ENCODE measurements at places on chromosomes 2 and 18.

DNA sequence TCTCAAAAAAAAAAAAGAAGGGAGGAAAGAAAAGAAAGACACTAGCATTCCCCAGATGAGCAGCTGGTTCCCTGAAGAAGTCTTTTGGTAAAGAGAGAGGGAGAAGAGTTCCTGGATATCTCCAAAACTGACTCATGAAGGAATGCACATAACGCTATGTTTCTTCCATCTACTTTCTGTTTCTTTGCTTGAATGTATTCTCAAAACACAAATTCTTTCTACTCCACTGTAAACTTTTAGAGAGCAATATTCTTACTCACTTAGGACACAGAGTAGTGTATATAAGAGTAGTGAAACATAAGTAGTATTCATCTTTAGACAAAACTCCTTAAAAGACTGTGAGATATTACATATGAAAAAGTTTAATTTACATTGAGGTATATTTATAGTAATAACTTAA, 64.2 kb downstream of the TRIP12 start:
- DNase-seq, result no peak

DNA sequence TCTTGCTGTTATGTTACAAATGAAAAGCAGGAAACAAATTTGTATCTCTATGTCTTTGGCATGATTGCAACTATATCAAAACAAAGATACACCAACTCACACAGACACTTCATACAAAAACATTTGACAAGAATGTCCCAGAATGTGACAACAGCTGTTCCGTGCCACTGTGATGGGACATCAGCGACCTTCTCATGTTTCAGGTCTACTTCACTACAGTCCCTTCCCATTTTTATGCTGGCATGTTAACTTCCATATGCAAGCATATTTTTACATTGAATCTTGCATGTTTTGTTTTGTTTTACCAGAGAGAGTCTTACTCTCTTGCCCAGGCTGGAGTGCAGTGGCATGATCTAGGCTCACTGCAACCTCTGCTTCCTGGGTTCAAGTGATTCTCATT, 71.2 kb downstream of the STK25 start:
- no peak for DNase-seq

DNA sequence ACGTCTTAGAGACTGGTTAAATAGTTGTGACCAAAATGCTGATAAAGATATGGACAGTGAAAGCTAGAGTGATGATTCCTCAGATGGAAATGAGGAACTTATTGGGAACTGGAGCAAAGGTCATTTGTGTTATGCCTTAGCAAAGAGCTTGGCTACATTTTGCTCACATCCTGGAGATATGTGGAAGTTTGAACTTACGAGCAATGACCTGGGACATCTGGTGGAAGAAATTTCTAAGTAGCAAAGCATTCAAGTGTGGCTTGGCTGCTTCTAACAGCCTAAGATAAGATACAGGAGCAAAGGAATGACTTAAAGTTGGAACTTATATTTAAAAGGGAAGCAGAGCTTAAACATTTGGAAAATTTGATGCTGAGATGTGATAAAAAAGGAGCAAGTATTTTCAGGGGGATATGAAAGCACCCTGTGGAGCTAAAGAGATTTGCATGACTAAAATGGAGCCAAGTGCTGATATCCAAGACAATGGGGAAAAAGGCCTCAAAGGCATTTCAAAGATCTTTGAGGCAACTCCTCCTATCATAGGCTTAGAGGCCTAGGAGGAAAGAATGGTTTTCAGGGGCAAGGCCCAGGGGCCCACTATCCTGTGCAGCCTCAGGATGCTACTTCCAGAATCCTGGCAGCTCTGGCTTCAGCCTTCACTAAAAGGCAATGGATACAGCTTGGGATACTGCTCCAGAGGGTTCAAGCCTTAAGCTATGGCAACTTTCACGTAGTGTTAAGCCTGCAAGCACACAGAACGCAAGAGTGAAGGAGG, 124.1 kb upstream of the KLHL14 start:
- no peak for DNase-seq

- no peak for DNase-seq
These were observed 123.6 kb downstream of the TWIST2 start for GRCh38 chr2:238971318-238972145.
